Stimulated activated CD8-positive, alpha-beta memory T cell treated with anti-CD3 and anti-CD28 coated beads, Interleukin-7, amount 100 ng/mL, for 24 hours (primary cell): ENCODE measurements at places on chromosomes 13 and 19.

GRCh38 chr13:62613819-62614218, 1198.2 kb upstream of the PCDH20 start:
- no peak for DNase-seq

GRCh38 chr19:17255150-17255621, 9.4 kb downstream of the USHBP1 start:
- DNase-seq: no peak

DNA sequence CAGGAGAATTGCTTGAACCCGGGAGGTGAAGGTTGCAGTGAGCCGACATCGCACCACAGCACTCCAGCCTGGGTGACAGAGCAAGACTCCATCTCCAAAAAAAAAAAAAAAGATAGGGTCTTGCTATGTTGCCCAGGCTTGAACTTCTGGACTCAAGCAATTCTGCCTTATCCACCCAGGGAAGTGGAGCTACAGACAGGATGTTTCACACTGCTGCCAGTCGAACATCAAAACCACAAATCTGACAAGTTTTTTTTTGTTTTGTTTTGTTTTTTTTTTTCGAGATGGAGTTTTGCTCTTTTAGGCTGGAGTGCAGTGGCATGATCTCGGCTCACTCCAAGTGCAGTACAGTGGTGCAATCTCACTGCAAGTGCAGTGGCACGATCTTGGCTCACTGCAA, 10.8 kb downstream of the XPO4 start:
- no peak for DNase-seq

DNA sequence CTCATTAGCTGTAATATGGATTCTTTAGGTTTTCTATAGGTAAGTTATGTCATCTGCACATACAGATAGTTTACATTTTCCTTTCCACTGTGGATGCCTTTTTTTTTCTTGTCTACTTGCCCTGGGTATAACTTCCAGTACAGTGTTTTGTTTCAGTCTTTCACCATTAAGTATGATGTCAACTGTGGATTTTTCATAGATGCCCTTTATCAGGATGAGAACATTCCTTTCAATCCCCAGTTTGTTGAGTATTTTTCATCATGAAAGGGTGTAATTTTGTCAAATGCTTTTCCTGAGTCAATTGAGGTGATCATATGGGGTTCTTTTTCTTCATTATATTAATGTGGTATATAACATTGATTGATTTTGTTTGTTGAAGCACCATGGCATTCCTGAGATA, 43.6 kb upstream of the SACS start:
- no peak for DNase-seq

DNA sequence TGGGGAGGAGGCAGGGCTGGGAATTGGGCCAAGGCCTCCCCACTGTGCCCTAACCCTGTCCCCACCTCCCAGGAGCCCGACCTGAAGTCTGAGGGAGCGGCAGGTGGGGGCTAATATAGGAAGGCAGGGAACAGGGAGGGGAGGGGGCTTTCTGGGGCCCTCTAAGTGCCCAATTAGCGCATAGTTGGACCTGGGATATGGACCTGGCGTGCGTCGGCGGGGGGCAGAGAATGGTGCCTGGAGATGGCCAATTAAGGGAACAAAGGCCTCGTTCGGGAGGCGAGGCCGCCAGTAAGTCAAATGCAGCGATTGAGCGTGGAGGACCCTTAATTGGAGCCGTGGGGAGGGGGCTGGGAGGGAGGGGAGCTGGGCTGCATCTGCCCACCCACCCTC, at the start of gene C19orf85:
Gene C19orf85, minus strand, starts transcription at position 90 of the 393 bp plus-strand sequence. CDS start 197 bp downstream, outside the sequence.
- DNase-seq: no peak

DNA sequence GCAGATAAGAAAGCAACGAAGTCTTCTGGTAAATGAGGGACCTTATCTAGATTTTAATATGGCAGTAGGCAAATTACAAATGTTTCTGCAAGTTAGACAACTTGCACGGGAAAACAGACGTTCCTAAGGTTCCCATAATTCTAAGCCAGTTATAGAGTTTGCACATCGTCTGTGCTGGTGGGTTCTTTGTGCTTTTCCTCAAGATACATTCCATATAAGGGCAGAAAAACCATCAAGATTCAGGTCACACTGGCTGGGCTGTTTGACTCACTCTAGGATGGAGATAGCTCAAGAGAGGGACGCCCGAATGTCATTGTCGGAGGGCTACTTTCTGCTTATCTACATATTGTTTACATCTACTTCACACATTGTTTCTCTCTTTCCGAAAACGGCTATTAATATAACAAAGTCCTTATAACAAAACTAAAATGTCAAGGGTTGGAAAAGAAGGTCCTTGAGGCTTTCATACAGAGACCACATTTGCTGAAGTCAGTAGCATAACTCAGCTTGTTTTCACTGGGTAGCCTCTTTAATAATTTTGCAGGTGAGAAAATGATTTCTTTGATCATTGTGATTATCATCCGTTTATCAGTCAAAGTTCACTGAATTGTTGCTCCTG, 44.4 kb downstream of the SOX1 start:
- no peak for DNase-seq

GRCh38 chr19:35262101-35262761, 6.5 kb upstream of the USF2 start:
- no peak for DNase-seq

GRCh38 chr13:49776871-49777270, 15.6 kb downstream of the KPNA3 start:
- DNase-seq: no peak

GRCh38 chr13:108313382-108313781, 43.9 kb downstream of the TNFSF13B start:
- DNase-seq: no peak

GRCh38 chr13:98300956-98301641, 124.0 kb upstream of the RNF113B start:
- DNase-seq: no peak

- no peak for DNase-seq
Measured at GRCh38 chr19:16957151-16957701, 68.4 kb downstream of the F2RL3 start.

GRCh38 chr19:12912571-12912970, 6.5 kb downstream of the SYCE2 start:
- DNase-seq: no peak

DNA sequence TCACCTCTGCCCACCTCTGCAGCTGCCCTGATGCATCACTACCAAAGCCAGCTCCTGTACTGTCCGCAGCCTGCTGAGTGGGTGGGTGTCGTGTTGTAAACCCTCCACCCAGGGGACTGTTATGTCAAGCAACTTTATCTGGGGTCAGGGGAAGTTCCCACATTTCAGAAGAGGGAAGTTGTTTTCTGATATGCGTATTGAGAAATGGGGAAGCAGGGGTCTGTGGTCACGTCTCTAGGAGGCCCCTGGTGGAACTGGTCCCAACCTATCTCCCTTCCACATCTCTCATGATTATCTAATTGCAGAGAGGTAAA, 31.2 kb downstream of the CLEC17A start:
- DNase-seq: no peak

DNA sequence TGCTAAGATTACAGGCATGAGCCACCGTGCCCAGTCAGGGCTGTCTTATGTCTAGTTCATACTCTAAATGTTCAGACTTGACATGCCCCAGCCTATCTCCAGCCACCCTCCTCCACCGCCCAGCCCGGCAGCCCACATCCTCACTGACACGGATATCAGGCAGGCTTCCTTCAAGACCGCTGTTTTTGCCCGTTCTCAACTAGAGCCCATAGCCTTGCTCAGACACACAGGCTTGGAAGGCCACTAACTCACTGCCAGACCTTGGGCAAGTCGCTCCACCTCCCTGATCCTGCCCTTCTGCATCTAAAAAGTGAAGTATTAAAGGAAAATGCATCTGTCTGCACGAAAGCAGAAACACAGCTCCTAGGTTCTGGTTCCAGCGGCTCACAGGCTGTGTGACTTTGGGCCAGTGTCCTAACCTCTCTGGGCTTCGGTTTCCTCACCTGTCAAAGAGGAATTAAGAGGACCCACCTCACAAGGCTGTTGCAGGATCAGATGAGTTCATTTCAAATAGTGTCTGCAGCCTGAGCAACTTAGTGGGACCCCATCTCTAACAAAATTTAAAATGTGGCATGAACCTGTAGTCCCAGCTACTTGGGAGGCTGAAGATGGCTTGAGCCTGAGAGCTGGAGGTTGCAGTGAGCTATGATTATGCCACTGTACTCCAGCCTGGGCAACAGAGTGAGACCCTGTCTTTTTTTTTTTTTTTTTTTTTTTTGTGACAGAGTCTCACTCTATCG, 14.5 kb upstream of the CERS4 start:
- DNase-seq: no peak

GRCh38 chr13:108859197-108860012, 230.0 kb downstream of the MYO16 start:
- DNase-seq: no peak

GRCh38 chr13:45951724-45952123, 100.2 kb upstream of the SIAH3 start:
- no peak for DNase-seq

GRCh38 chr13:77318741-77319140, 8.2 kb downstream of the MYCBP2 start:
- no peak for DNase-seq

DNA sequence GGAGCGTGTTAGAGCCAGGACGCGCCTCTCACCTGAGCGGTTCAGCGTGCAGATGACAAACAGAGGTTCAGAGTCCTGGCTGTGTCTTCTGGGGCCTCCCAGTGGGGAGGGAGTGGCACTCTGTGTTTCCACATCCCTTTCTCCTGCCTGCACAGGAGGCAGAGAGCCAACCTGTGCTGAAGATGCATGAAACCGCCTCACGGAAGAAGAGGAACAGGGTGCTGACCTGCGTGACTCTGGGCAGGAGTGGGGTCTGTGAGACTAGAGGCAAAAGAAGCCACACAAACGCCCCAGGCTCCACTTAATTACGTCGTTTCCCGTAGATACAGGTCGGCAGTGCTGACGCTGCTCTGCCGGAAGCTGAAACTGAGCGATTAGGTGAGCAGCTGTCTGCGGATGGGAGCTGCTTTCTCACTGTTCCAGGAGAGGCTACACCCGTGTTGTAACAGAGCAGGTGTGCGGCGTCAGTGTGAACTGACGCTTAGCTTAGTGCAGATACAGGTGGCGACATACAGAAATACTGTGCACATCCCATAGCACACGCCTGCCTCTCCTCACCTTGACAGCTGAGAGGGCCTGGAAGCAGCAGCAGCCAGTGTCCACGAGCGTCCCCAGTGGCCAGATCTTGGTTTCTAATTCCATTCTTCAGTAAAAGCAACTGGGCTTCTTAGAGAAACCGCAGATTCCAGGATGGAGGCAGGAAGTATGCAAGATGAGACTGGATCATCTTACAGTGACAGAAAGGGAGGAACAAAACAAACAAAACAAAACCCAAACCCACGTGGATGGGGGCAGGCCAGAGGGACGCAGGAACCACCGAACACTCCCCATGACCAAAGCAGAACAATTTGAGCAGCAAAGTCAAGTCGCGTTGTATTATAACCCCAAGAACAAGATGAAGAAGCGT, 37.7 kb upstream of the MCF2L start:
- no peak for DNase-seq

DNA sequence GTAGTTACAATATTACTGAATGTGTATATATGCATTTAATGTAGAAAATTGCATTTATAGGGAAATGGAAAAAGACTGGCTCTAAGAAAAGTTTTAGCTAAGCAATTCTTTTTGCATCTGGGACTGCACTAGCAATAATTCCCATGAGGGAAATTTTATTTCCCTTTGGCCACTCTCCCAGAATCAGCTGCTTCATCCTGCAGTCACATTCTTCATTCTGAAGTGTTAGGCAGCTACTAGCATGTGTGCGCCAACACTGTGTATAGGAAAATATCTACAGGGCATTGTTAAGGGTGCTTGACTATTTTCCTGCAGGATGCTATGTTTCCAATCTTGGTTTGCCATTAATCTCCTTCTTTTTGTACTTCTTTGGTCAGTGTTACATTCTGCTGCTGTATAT, 312.8 kb upstream of the PCDH20 start:
- no peak for DNase-seq

DNA sequence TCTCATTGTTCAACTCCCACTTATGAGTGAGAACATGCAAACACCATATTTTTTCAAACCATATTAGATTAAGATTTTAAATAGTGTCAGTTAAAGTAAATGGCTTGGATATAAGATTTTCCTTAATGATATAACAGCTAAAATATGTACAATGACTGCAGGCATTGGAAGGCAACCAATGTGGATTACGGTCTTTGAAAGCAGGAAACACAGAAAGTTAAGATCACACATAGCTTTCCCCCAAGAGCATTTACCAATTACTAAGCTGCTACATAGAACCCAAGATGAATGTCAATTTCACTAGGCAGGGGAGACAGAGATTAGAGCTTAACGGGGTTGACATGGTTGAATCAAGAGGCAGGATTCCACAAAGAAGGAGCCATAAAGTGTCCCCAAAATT, 173.2 kb upstream of the TRPC4 start:
- DNase-seq: no peak

- DNase-seq: no peak
Measured at GRCh38 chr19:45468159-45468651, 409 bp downstream of the FOSB start.

DNA sequence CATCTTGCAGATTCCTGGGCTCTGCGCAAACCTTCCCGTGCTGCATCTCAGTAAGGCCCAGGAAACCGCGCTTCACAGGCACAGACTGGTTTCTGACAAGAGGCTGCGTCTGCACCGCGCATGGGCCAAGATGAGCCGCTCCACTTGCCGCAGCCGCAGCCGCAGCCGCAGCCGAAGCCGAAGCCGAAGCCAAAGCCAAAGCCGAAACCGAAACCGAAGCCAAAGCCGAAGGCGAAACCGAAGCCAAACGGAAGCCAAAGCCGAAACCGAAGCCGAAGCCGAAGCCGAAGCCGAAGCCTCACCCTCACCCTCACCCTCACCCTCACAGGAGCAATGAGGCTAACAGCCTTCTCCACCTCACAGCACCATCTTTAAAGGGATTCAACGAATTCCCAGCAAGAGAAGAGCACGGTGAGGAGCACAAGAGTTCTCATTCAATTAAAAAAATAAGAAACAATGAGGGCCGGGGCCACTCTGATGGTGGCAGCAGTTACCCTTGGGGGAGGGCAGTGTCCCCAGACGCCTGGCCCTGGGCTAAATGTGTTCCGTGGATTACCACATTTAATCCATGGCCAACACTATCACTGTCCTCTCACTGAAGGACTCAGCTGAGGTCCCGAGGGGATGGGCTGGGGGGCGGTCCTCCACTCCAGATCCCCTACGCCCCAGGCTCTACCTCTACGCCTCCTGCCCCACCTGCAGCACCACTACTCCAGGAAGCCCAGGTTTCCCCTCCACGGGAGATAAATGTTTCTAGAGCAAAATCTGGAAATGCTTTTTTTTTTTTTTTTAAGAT, 29.1 kb downstream of the ZNF787 start:
- no peak for DNase-seq

- DNase-seq: no peak
Measured at GRCh38 chr19:39832341-39833083, 1.4 kb downstream of the DYRK1B start.

- no peak for DNase-seq
Measured at GRCh38 chr19:18109733-18110608, 12.4 kb downstream of the MAST3 start.

GRCh38 chr19:32317086-32317485, 28.3 kb upstream of the ZNF507 start:
- DNase-seq: no peak

GRCh38 chr19:45952686-45953505, 20.8 kb downstream of the NOVA2 start:
- peak; percentile 19 for DNase-seq
